Activated CD8-positive, alpha-beta T cell treated with anti-CD3 and anti-CD28 coated beads, Interleukin-2, amount 10 ng/mL, durations not matched to agents 7 days and 5 days (primary cell): ENCODE measurements at places on chromosomes 7 and 10. TPM values are rescaled to one million over a fixed set of nuclear protein-coding genes. Genes with fewer than 3 reads are reported as not detected.

GRCh38 chr7:10802526-10802925 is 171.1 kb upstream of the PHF14 start:
- no peak for DNase-seq

DNA sequence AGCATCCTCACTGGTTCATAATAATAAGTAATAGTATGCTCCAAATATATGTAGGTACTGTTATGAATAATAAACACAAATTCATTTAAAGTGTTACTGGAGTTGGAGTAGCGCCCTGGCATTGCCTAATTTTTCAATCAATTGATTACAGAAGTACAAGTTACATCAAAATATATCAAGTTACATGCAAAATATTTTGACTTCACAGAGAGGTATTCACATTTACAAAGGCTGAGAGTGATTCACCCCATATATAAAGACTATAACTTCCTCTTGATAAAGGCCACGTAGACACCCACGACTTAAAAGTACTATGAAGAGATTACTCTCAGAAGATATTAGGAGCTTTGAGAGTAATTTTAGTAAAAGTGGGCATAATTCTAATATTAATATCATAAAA is 13.6 kb upstream of the COL17A1 start:
- no peak for DNase-seq

DNA sequence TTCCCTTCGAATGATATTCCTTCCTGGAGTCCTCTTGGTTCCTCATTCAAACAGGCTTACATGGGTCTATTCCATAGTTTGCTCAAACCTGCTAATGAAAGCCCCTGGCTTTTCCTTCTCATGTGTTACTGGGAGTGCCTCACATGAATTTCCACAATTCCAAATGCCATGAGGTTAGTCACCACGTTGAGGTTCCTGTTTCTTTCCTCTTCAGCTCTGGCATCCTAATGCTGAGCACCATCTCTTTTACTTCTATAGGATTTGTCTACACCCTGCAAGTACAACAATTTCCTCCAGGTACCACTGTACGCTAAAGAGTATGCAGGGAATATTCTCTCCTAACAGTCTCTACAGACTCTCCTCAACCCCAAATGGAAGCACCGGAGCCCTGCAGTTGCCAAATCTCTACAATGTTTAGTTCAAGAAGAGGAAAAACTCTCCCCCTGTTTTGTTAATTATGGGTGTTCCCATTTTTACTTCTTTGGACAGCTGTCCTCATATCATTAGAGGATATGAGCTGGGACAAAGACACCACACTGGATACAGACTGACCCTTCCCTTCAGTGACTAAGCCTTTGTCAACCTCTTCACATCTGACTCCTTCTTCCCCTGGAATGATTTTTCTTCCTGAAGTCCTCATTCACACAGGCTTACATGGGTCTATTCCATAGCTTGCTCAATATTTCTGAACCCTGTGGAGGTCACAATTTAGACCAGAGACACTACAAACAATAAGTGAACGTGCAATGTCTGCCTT is 145.8 kb upstream of the BET1 start:
- no peak for DNase-seq

DNA sequence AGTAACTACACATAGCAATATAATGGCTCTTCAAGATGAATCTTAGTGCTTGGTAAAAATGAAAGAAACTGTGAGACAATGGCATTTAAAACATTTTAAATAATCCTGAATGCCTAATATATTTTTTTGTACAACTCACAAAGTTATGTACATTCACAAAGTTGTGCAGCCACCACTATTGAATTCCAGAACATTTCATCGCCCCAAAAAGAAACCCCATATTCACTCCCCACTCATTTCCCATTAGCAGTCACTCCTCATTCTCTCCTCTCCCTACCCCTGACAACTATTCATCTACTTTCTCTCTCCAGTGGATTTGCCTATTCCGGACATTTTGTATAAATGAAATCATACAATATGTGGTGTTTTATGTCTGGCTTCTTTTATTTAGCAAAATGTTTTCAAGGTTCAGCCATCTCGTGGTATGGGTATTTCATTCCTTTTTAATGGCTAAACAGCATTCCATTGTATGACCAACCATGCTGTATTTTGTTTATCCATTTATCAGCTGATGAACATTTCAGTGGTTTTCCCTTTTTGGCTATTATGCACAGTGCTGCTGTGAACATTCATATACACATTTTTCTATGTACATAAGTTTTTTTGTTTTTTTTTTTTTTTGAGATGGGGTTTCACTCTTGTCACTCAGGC is 34.7 kb downstream of the ENTPD7 start:
- DNase-seq = no peak

DNA sequence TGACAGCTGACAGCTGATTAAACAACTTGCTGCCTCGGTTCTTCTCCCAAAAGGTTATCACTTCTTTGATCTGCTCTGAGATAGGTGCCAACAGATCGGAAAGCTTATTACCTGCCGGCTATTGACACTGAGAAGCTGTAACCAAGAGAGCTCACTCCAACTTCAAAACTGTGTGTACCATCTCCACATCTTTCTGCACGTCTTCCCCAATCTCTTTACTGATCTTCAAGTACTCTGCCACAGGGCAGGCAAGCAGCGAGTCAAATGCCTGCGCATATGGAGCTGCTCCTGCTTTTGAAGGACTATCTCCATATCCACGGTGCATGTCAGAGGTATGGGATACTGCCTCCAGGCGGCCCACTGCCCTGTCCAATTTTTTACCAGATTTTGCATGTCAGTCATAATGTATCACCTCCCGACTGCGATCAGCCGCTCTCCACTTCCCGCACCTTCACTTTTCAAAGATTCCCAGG is 352 bp upstream of the ZNF485 start:
- no peak for DNase-seq

The RSU1 gene
- total RNA-seq = 71.9 TPM

DNA sequence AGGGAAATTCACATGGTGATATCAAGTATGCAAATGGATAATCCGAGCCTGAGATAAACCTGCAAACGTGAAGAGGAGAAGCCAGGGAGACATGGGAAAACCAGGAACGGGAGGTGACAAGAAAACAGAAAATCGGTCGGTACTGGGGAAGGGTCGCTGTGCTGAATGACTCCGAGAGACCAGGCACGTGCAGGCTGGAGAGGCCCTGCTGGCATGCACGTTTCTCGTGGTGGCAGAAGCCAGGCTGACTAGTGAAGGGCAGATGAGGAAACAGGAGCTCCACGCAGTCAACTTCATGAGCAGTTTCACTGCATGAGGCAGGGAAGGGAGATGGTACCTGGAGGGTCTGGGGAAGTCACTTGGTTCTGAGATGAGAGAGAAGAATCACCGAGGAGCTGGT is 48.3 kb downstream of the KIAA1549 start:
- DNase-seq = no peak

The ARL4A gene
- 15.8 TPM for total RNA-seq

DNA sequence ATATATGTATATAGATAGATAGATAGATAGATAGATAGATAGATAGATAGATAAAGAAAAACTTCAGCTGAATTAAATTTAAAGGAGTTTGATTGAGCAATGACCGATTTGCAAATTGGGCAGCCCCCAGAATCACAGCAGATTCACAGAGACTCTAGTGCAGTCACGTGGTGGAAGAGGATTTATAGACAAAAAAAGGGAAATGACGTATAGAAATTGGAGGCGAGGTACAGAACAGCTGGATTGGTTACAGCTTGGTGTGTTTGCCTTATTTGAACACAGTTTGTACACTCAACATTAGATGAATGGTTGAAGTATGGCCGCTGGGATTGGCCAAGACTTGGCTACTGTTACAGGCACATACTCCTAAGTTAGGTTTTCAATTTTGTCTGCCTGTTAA is 8.2 kb upstream of the PODXL start:
- no peak for DNase-seq

GRCh38 chr7:107890493-107890961 is 456 bp upstream of the DLD start:
- no peak for DNase-seq

GRCh38 chr10:35218339-35218955 is 91.8 kb downstream of the CREM start:
- DNase-seq = peak; percentile 93
